ENCODE measurements at places on chromosomes 5 and 9.
A peak's percentile ranks its signal among the peaks of the same experiment; 100 is the strongest.

DNA sequence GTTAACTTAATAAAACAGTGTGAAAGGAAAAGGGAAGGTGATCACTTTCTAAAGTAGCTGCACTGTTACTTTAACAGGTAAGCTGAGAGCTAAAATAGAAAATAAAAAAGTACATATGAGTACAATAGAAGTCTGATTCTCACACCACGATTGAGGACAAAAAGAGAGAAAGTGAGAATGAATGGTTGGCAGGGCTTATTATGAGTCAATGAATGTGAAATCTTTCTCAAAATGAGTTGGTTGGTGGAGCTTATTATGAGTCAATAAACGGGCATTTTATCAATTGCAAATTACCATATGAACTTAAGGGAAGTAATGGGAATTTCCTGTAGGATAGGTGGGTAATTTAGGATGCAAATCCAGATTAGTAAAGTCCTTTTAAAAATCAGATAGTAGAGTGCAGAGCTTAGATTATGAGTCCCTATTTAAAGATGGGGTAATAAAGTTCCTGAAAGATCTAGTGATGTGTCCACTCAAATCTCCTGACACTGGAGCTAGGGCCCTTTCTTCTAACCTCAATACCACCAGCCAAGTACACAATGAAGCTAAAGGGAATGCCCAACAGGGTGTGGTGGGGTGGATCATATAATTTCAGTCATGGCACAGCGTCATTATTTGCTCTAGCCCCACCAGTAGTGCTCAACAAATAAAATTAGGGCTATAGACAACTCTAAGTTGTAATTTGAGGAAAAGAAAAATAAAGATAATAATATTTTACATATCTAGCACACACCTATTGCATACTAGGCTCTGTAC lies 21.1 kb upstream of the TLR4 start:
- no peak overlapping the region for H3K27ac ChIP-seq
- no peak overlapping the region for H3K4me3 ChIP-seq
- no peaks in the 10 kb centered on the region for H3K36me3 ChIP-seq
- peaks cover 11% of the 10 kb centered on the region for H3K4me1 ChIP-seq

- H3K27me3 ChIP-seq, result no peaks in the 10 kb centered on the region
- peaks cover 11% of the 10 kb centered on the region for H3K4me1 ChIP-seq
- DNase-seq, result no peak
- no peaks in the 10 kb centered on the region for H3K36me3 ChIP-seq
Measured at GRCh38 chr5:146301626-146302025, 37.0 kb upstream of the POU4F3 start.

DNA sequence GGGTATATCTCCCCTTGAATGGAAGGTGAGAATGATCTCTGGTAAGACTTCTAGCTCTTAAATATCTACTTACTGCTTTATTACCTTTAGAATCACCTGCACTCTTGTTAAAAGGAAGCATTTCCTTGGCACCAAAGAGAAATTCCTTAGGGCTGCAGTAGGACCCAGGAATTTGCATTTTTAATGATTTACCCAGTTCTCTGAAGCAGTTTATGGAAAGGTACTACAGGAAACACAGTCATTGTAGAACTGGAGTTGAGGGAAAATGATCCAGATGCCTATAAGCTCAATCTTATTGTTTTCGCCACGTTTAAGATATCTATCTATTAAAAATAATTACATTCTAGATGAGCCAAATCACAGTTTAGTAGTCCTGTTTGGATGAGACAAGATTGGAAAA lies 9.5 kb upstream of the C9 start:
- no peaks in the 10 kb centered on the region for H3K27me3 ChIP-seq
- DNase-seq, result no peak
- no peak overlapping the region for H3K27ac ChIP-seq
- H3K4me1 ChIP-seq, result peaks cover 4% of the 10 kb centered on the region

- H3K27me3 ChIP-seq, result no peaks in the 10 kb centered on the region
- H3K4me1 ChIP-seq, result peaks cover 7% of the 10 kb centered on the region
- no peak for DNase-seq
- no peak overlapping the region for H3K27ac ChIP-seq
- H3K36me3 ChIP-seq, result no peaks in the 10 kb centered on the region
Measured at GRCh38 chr5:9661316-9662015, 31.3 kb upstream of the TAS2R1 start.

DNA sequence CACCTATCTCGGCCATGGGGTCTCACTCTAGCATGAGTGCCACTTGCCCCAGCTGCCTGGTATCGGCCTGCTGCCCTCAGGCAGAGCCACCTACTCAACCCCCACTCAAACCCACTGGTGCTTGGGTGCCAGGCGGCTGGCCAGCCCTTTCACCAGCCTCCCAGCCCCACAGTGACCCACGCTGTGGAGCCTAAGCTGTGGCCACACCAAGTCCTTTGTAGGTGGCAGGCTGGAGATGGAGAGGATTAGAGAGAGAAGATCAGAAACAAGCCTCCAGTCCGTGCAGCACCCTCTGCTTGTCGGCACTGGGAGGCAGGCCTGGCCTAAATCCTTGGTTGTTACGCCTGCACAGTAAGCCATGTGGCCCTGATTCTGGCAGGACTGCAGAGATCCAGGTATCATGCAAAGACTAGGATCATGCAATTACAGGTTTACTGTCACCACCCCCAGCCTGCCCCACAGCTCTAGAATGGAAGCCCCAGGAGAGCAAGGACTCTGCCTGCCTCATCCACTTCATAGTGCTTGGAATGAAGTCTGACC lies 171.7 kb downstream of the COL23A1 start:
- no peak overlapping the region for H3K4me3 ChIP-seq
- no peak for DNase-seq
- H3K27me3 ChIP-seq, result peaks cover 34% of the 10 kb centered on the region
- no peak overlapping the region for H3K27ac ChIP-seq

- H3K4me1 ChIP-seq, result peaks cover 39% of the 10 kb centered on the region
- peaks cover 53% of the 10 kb centered on the region for H3K27me3 ChIP-seq
- DNase-seq, result peak; percentile 44
- H3K36me3 ChIP-seq, result no peaks in the 10 kb centered on the region
- H3K27ac ChIP-seq, result peak overlapping the region; percentile 87
Measured at GRCh38 chr5:1836176-1836890, 35.1 kb downstream of the NDUFS6 start.

- H3K4me3 ChIP-seq, result no peak overlapping the region
- peaks cover 73% of the 10 kb centered on the region for H3K36me3 ChIP-seq
- H3K27ac ChIP-seq, result no peak overlapping the region
- no peak for DNase-seq
- no peaks in the 10 kb centered on the region for H3K4me1 ChIP-seq
Measured at GRCh38 chr9:99050924-99051323, 54.0 kb upstream of the TGFBR1 start.

DNA sequence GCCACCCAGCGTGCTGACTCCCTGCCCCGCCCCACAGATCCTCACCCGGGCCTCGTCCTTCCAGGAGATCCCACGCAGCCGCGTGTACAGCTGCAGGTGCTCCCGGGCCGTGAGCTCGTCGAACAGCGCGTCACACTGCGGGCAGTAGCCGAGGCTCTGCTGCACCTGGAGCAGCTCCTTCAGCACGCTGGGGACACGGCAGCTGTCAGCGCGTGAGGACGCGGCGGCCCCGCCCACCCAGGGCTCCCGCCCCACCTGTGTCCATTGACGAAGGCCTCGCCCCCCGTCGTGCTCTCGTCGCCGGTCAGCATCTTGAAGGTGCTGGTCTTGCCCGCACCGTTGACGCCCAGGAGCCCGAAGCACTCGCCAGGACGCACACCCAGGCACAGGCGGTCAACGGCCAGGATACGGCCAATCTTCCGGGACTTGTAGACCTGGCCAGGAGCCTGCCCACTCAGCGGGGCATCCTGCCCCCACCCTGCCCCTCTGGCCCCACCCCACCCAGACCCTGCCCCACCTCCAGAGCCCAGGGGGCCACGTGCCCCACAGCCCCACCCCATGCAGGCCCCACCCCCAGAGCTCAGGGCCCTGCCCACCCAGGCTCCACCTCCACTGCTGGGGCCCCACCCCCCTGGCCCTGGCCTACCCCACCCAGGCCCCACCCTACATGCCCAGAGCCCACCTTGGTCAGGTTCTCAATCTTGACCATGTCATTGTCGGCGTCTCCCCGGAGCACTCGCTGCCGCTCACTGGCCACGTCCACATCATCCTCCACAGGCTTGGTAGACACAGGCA lies 13.8 kb upstream of the CLIC3 start:
- H3K27me3 ChIP-seq, result no peaks in the 10 kb centered on the region
- DNase-seq, result no peak
- H3K36me3 ChIP-seq, result peaks cover 57% of the 10 kb centered on the region
- no peaks in the 10 kb centered on the region for H3K4me1 ChIP-seq

GRCh38 chr5:24986326-24986725 lies 341.5 kb upstream of the CDH10 start:
- H3K4me1 ChIP-seq, result no peaks in the 10 kb centered on the region
- DNase-seq, result no peak
- no peak overlapping the region for H3K4me3 ChIP-seq
- no peaks in the 10 kb centered on the region for H3K36me3 ChIP-seq
- no peaks in the 10 kb centered on the region for H3K27me3 ChIP-seq

DNA sequence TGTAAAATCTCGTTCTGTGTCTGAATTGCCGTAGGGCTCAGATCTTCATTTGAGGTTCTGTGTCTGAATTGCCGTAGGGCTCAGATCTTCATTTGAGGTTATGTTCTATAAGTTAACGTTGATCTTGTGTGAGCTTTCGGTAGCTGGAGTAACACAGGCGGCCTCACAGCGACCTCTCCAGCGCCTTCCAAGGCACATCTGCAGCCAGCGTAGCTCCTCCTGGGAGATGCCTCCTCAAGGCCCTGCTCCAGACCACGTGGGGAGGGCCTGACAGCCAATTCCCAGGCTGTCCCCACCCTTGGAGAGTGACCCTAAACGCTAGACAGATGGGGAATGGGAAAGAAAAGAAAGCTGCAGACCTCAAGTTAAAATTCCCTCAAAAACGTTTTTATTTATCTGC lies 8.7 kb upstream of the AHRR start:
- peaks cover 49% of the 10 kb centered on the region for H3K36me3 ChIP-seq
- H3K4me3 ChIP-seq, result no peak overlapping the region
- peak; percentile 47 for DNase-seq
- no peaks in the 10 kb centered on the region for H3K27me3 ChIP-seq

- H3K27me3 ChIP-seq, result no peaks in the 10 kb centered on the region
- H3K27ac ChIP-seq, result no peak overlapping the region
- no peak for DNase-seq
- no peak overlapping the region for H3K4me3 ChIP-seq
Measured at GRCh38 chr5:160905285-160905684, 53.3 kb upstream of the ATP10B start.

- H3K4me3 ChIP-seq, result no peak overlapping the region
- H3K36me3 ChIP-seq, result no peaks in the 10 kb centered on the region
Measured at GRCh38 chr9:90552317-90552716, 90.3 kb downstream of the DIRAS2 start.

- no peaks in the 10 kb centered on the region for H3K27me3 ChIP-seq
- no peak overlapping the region for H3K4me3 ChIP-seq
- peaks cover 64% of the 10 kb centered on the region for H3K4me1 ChIP-seq
- H3K27ac ChIP-seq, result peak overlapping the region; percentile 61
Measured at GRCh38 chr5:157820593-157821252, 38.2 kb downstream of the CLINT1 start.

GRCh38 chr5:10707198-10708142 lies 53.6 kb downstream of the DAP start:
- H3K4me1 ChIP-seq, result peaks cover 37% of the 10 kb centered on the region
- no peaks in the 10 kb centered on the region for H3K36me3 ChIP-seq
- DNase-seq, result no peak
- no peak overlapping the region for H3K27ac ChIP-seq

DNA sequence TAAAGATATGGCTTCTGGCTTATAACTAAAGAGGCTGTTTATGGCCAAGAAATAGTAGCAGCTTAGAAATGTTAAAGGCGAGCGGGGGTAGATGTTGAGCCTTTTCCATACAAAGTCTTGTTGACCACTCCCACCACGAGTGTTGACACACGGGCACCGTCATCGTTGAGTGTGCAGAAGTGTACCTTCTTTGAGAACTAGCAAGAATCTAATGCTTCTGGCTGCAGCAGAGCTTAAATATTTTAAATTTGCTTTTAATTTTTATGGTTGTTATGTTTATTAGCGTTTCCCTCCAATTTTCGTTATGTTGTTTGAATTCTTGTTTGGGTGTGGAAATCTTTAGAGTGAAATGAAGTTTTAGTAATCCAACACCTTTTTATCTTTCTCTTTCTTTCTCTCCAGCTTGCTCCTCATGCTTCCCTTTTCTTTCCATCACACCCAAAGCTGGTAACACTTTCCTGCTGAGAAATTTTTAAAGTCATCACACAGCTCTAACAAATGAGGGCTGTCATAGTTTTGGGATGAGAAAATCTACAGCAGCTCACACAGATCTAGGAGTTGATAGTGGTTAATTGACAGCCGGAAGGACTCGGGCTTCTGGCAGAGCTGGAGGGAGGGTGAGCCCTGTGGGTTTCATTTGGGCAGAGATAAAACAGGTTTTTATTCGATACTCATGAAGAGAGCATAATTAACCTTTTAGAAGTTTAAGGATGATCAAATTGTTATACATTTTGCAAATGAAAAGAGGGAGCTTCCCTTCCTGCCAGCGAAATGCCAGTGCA lies 120.1 kb upstream of the ZNF608 start:
- no peak overlapping the region for H3K4me3 ChIP-seq
- peaks cover 27% of the 10 kb centered on the region for H3K4me1 ChIP-seq
- no peaks in the 10 kb centered on the region for H3K36me3 ChIP-seq
- H3K27ac ChIP-seq, result no peak overlapping the region
- no peaks in the 10 kb centered on the region for H3K27me3 ChIP-seq

DNA sequence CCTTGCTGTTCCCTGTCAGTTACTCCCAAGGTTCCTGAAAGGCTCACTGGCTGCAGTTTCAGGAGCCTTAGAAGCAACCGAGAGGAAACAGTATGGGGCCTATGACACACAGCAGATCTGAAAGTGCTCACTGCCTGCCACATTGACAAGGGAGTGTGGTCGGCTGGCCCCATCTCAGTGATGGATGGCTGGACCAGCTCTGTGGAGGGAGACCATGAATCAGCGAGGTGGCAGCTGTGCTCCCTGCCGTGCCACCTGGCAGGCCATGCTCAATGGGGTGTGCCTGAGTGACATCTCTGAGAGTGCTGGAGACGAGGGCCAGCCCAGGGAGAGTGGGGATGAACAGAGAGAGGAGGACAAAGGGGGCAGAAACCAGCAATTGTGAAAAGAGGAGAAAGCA lies 49.1 kb downstream of the DOCK2 start:
- no peaks in the 10 kb centered on the region for H3K4me1 ChIP-seq
- H3K27ac ChIP-seq, result no peak overlapping the region
- DNase-seq, result no peak
- H3K4me3 ChIP-seq, result no peak overlapping the region

DNA sequence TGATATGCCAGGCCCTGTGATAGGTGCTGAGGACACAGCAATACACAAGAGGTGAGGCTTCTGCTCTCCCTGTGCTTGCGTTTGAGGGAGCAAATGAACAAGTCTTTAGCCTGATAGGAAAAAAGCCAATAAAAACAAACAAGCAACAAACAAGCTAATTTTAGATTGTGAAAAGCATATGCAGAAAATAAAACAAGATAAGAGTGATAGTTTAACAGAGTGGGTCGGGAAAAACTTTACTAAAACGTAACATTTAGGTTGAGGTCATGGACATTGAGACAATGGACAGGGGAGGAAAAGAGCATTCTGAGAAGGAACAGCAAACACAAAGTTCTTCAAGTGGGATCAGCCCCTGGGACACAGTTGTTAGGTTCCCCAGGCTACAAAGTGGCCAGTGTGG lies 4.3 kb downstream of the SMIM3 start:
- no peak for DNase-seq
- peak overlapping the region; percentile 96 for H3K27ac ChIP-seq
- peaks cover 84% of the 10 kb centered on the region for H3K4me1 ChIP-seq

Measured in left ventricle myocardium inferior (tissue), 1 donor.